NCI-H446 (cell line): ENCODE measurements at places on chromosomes 6 and 20.

GRCh38 chr6:166365221-166365620 is 17.5 kb downstream of the MPC1 start:
- DNase-seq = no peak

DNA sequence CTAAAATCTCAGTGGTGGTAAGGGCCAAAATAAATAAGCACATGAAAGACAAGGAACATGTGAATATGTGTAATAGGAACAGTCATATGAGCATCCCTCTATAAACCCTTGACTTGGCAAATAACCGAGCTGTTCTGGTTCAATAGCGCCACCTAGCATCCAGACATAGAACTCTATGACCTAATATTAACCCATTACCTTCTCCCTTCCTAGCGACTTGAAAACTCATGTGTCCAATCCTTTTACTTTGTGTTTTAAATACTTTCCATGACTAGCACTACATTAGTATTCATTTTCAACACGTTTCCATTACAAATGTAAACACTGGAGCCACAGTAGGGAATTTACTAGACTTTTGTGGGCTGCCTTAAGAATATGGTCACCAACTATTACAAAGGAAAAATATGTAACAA is 279.7 kb downstream of the UST start:
- no peak for DNase-seq

GRCh38 chr6:69424581-69424980 is 372.2 kb downstream of the LMBRD1 start:
- no peak for DNase-seq

GRCh38 chr20:36540551-36541211 is 638 bp upstream of the MYL9 start:
- DNase-seq = no peak

DNA sequence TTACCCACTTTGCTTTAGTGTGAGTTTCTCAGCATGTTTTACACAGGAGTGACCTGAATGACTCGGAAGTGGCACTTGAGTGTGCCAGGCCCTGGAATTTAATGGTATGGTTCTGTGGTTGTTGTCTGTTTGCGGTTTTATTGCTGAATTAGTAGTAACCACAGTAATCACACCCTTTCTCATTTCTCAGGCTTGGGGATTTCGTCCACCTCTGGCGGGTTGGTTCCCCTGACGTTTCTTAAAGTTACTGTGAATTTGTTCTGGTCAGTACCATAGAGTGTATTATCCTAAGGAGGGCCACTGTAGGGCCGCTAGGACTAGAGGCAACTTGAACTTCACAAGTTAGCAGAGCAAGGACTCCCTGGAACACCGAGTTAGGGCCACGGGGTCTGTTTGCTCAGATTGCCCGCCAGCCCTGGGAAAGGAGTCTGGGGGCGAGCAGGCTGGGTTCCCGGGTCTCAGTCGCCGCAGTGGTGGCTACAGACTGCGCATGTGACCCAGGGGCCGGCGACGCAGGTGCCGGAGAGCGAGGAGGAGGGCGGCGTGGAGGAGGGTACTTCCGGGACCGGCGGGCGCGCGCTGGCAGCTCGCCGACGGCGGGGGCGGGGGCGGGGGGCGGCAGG is 546 bp upstream of the KLHL32 start:
- no peak for DNase-seq

DNA sequence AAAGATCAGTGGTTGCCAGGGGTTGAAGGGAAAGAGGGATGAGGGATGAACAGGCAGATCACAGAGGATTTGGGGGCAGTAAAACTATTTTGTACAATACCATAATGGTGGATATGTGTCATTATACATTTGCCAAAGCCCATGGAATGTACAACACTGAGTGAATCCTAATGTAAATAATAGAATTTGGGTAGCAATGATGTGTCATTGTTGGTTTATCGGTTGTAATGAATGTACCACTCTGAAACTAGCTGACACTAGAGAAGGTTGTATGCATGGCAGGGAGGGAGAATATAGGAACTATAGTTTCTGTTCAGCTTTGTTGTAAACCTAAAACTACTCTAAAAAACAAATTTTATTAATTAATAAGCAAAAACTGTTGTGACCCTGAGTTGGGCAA is 17.8 kb upstream of the ASF1A start:
- DNase-seq = no peak

DNA sequence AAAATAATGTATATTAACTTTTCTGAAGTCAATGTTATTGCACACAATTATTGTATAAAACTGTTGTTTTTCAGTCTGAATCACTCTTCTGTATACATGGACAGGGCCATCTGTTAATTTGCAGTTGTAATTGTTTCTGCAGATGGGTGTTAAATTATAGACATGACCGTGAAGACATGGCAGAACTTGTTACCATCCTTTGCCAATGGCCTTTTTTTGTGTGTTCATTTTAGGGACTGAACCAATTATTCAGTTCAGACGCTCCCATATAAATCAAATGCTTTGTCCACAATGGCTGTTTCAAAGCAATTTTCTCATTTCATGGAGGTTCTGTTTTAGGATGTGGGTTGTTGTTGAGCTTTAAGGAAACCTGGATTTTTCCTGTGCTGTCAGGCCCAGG is 533.7 kb downstream of the DOK5 start:
- DNase-seq = no peak

DNA sequence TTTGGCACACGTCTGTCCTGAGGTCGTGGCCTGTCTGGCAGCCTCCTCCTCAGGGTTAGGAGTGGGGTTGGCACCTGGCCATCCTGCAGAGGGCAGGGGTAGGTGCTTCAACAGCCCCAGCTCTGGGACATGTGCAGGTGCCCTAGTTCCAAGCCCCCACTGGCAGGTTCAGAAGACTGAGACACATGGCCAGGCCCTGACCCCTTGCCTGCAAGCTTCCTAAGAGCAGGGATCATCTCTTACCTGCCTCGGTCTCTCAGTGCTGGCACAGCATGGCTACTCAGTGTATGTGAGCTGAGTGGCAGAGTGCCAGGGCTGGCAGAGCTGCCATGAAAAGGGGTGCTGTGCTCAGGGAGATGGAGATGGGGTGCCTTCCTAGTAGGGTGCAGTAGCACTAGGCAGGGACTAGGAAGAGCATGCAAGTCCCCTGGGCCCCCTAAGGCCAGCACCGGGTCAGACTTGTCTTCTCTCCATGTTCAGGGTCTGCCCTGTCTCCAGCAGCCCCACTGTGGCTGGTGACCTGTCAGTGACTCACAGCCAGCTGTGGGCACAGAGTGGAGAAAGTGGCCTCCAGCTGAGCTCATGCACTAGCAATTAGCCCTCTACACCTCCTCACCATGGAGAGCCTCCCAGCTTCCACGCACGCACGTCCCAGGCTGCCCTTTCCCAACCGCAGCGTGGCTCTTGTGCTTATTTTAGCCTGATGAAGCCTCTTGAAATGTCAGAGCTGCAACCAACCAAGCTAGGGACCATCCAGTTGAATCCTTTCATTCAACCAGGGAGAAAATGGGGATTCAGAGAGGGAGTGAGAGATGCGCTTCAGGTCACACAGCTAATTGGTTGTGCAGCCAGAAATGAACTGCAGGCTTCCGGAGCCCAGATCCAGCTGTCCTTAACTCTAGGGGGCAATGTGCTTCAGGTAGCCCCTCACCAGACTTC is 116.6 kb downstream of the MRPL14 start:
- peak; percentile 29 for DNase-seq

- no peak for DNase-seq
These were observed 2.6 kb upstream of the MUC22 start for GRCh38 chr6:31007694-31008093.

DNA sequence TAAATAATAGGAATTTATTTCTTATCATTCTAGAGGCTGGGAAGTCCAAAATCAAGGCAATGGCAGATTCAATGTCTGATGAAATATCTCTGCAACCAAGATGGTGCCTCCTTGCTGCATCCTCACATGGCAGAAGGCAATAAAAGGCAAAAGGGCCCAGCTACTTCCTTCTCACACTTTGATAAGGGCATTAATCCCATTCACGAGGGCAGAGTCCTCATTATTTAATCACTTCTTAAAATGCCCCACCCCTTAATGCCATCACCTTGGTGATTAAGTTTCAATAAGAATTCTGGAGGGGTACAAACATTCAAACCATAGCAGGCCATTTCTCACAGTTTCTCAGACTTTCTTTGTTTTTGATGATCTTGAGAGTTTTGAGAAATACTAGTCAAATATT is 145.8 kb upstream of the TSHZ2 start:
- no peak for DNase-seq

- DNase-seq = peak; percentile 98
These were observed 47.9 kb upstream of the CCDC167 start for GRCh38 chr6:37547564-37548061.

DNA sequence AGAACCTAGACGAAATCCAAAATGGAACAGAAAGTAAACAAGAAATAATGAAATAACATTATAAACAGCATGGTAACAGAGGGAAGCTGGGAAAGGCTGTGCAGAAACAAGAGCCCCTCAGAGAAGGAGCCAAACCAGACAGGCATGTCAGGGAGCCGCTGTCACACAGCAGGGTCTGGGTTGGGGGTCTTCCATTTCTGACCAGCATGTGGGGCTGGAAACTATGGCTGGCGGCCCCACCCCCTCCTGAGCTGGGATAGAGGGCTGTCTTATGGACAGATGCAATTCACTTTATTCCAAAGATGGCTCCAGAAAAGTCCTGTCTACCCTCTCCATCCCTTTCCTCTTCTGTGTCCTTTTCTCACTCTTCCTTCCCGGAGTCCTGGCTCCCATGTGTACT is 27.3 kb downstream of the C6orf89 start:
- no peak for DNase-seq

DNA sequence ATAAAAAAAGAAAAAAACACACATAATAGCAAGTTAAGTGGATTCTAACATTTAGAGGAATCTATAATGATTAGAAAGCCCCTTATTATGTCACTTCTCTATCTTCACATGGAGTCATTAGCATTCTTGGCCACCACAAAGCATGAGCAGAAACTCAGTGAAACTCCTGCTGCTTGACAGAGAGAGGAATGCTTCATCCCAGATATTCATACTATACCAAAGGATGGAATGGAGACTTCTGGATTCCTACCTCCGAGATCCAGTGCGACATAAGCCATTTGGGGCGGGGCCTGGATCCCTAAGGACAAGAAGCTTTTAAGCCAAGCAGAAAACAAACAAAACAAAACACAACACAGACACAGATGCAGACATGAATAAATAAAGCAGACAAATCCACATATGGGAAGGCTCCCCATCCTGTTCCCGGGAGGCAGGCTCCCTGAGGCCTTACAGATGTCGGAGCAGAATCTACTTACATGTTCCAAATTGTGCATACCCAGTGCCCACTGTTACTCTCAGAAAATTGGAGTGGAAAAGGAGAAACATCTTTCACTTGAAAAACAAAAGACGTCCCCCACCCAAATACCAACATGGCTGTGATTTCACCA is 727.3 kb downstream of the MAFB start:
- peak; percentile 53 for DNase-seq

- DNase-seq = peak; percentile 38
These were observed at the start of gene CBFA2T2 for GRCh38 chr20:33490023-33490933. Gene CBFA2T2 (plus strand): TSS chr20:33490096. CDS start chr20:33490268, 172 bp downstream.

DNA sequence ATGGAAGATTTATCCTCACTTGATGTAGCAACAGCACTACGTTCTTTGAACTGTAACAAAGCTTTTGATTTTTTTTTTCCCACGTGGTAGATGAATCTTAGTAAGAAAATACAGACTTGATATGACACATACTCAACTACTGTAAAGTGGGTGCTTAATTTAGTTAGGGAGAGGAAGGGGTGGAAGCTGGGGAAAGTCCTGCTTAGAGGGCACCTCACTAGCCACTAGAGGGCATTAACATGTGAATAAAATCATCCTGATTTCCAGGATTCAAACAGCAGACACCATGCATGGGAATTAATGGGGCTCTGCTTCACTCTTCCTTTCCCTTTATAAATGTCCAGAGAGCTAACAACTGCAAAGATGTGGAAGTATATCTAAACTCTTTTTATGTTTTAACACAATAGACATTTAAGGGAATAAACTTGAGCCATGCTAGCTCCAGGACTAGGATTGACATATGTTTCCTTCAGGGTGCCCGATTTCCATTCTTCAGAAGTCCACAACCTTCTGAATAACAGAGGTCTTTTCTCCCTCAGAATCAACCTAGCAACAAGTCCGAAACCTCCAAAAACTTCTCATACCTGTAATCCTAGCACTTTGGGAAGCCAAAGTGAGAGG is 250.1 kb downstream of the ATXN1 start:
- DNase-seq = no peak

- DNase-seq = no peak
These were observed 155.6 kb downstream of the SAMD5 start for GRCh38 chr6:147664092-147664491.

- DNase-seq = no peak
These were observed 68.4 kb downstream of the EYA4 start for GRCh38 chr6:133309579-133309978.

DNA sequence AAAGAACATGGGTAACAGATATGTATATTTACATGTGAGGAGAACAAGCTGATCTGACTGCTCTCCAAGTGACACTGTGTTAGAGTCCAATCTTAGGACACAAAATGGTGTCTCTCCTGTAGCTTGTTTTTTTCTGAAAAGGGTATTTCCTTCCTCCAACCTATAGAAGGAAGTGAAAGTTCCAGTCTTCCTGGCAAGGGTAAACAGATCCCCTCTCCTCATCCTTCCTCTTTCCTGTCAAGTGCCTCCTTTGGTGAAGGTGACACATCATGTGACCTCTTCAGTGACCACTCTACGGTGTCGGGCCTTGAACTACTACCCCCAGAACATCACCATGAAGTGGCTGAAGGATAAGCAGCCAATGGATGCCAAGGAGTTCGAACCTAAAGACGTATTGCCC is 5.2 kb downstream of the HFE start:
- no peak for DNase-seq

DNA sequence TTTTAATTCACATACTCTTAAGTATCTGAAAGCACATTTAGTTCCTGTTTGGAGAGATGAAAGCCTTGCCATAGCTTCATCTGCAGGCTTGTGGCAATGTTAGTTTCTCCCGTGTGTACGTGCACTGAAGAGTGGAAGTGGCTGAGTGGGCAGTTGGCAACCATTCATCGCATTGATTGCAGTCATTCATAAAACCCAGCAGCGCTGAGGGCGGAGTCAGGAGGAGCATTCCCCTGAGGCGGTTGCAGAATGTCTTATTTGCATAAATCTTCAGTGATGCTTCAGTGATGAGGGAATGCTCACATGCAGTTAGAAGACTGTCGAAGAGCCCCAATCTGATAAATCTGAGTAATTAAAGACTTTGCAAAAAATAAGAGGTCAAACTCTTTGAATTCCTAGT is 79.1 kb downstream of the RIMS1 start:
- peak; percentile 28 for DNase-seq

- no peak for DNase-seq
These were observed 754 bp downstream of the YWHAB start for GRCh38 chr20:44886266-44886651.
